LHCN-M2 (cell line): ENCODE measurements at places on chromosomes 2 and 18. TPM values are rescaled to one million over a fixed set of nuclear protein-coding genes. Genes with fewer than 3 reads are reported as not detected.

IL37 gene
- 0.75 TPM in 1 of 2 replicates, not detected in the other for total RNA-seq

CD8B2 gene
- total RNA-seq, result not detected in 2 replicates

CPO gene
- total RNA-seq, result not detected in 2 replicates

DGUOK gene
- 87.3 and 103 TPM in 2 replicates for total RNA-seq

MATN3 gene
- 6.9 and 8.2 TPM in 2 replicates for total RNA-seq

SLC16A14 gene
- total RNA-seq, result 0.11 TPM in 1 of 2 replicates, not detected in the other

SLC5A7 gene
- total RNA-seq, result not detected in 2 replicates

POTEC gene
- not detected in 2 replicates for total RNA-seq

THUMPD2 gene
- total RNA-seq, result 10.5 and 14.0 TPM in 2 replicates

ASB1 gene
- 23.8 and 30.4 TPM in 2 replicates for total RNA-seq

MTCL1 gene
- 16.1 and 19.3 TPM in 2 replicates for total RNA-seq

CRYBA2 gene
- not detected in 2 replicates for total RNA-seq

ABCG8 gene
- not detected in 2 replicates for total RNA-seq

- no peak for DNase-seq
Observed at GRCh38 chr18:79147014-79147413, 77.8 kb downstream of the ATP9B start.

DNA sequence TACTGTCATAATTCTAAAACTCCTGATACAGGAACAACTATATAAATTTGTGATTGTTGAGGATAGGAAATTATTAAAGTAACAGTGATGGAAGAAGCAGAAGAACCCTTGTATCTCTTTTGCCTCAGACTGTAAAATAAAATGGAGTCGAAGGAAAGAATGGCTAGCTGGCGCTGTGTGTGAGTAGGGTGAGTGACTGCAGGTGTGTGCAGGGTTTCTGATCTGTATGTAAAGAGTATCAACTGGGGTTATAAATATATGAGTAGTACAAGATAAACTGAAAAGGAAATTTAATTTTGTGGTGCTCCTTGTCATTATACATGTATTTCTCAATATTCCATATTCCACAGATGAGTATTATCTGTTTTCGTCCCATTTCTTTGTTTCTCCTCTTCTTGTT lies 15.2 kb downstream of the POLI start:
- no peak for DNase-seq

GRCh38 chr2:172083628-172084394 lies 1.5 kb upstream of the DLX1 start:
- DNase-seq, result no peak

DNA sequence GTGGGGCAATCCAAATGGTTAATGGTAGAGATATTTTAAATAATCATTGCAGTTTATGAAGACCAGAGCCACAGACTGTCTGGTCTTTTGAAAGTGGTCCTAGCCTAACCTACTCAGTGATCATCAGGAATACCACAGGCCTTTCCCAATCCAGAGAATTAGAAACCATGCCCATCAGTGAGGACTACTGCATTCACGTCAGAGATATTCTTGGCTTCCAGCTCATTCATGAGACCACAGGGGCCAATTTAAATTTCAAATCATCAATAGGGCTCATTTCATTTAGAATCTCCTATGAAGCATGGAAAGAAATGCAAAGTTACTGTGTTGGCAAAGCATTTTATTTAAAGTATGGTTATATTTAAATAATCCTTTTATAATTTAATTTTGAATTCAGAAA lies 362.3 kb upstream of the KCNJ3 start:
- DNase-seq, result no peak

DNA sequence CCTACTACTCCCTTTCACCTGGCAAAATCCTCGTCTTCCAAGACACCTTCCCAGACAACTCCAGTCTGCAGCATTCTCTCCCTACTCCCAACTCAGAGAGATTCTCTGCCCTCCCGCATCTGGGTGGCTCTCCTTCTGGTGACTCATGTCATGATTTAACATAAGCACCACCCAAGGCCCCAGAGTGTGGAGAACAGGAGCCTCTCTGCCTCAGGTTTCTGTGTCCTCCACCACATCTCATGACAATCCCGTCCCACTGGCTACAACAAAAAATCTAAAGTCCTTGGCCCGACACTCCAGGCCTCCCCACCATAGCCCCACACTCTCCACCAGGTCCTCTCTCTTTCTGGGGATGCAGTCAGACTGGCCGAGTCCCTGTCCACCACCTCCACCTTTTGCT lies 197.1 kb downstream of the BCL11A start:
- no peak for DNase-seq

GRCh38 chr18:60935041-60935910 lies 398.0 kb upstream of the CDH20 start:
- peak; percentile 73 for DNase-seq

- no peak for DNase-seq
Observed at GRCh38 chr18:13281406-13281805, 62.8 kb downstream of the LDLRAD4 start.

GRCh38 chr2:169828141-169828811 lies 1.0 kb downstream of the UBR3 start:
- DNase-seq, result peak; percentile 36

- peak; percentile 68 for DNase-seq
Observed at GRCh38 chr2:191593622-191594385, 84.1 kb upstream of the NABP1 start.

- no peak for DNase-seq
Observed at GRCh38 chr2:241893265-241893664, 23.7 kb downstream of the RTP5 start.

- no peak for DNase-seq
Observed at GRCh38 chr2:187263675-187264560, 184.1 kb downstream of the CALCRL start.

- no peak for DNase-seq
Observed at GRCh38 chr18:75154997-75155396, 53.9 kb downstream of the PTGR3 start.

DNA sequence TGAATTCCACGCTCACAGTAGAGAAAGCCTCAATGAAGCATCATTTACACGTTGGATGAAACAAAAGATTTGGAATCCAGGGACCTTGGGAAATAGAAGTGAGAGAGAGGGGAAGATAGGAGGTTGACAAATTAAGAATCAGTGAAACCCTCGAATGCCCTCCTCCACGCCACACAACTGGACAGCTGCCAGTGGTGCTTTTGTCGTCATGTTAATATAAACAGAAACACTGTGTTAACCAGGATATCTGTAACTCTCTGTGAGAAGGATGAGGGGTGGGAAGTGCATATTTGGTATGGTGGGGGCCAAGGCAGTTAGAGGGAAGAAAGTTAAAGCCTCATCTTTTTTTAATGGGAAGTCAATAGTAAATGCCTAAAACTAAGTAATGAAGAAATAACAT lies 108.7 kb downstream of the GFPT1 start:
- DNase-seq, result peak; percentile 25

DNA sequence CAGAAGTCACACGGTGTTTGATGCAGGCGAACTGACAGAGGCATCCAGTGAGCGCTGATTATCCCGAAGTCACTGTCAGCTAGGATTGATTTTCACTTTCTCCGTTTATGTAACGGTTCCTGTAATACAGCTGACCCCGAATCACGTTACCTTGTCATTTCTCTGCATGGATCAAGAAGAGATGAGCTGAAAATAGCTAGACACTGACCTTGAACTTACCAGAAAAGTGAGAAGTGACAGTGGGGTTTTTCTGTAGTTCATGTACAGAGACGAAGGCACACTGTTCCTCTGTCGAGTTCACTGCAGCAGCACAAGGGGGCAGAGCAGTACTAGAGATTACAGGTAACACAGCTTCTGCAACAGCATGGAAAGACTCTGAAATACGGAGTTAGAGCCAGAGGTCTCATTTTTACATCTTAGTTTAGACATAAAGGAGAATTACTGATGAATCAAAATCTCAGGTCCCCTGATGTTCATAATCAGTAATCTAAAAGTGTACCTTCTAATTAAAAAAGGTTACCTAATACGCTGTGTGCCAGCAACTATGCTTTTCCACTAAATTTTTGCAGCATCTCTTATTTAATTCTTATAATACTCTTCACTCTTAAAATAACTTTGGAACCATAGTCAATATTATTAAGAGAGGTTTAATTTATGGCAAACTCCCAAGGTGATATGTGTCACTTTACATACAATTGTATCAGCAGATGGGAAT lies 33.1 kb downstream of the ARHGAP15 start:
- peak; percentile 34 for DNase-seq

- DNase-seq, result no peak
Observed at GRCh38 chr2:223729781-223730180, 107.6 kb downstream of the AP1S3 start.

DNA sequence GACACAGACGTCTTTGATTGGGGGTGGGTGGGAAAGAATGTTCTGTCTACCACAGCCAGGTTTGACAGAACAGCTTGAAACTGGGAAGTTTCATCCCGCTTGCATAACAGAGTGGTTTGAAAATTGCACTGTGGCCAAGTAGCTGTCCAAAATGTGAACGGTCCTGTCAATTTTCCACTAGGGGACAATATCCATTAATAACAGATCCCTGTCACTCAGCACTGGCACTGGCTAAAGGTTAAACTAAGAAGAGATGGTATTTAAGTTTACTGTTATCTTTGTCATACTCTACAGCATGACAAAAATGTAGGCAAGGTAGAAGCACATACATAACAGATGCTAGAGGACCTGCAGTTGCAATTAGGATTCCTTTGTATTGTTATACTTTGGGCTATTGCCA lies 55.6 kb upstream of the ACMSD start:
- peak; percentile 50 for DNase-seq

DNA sequence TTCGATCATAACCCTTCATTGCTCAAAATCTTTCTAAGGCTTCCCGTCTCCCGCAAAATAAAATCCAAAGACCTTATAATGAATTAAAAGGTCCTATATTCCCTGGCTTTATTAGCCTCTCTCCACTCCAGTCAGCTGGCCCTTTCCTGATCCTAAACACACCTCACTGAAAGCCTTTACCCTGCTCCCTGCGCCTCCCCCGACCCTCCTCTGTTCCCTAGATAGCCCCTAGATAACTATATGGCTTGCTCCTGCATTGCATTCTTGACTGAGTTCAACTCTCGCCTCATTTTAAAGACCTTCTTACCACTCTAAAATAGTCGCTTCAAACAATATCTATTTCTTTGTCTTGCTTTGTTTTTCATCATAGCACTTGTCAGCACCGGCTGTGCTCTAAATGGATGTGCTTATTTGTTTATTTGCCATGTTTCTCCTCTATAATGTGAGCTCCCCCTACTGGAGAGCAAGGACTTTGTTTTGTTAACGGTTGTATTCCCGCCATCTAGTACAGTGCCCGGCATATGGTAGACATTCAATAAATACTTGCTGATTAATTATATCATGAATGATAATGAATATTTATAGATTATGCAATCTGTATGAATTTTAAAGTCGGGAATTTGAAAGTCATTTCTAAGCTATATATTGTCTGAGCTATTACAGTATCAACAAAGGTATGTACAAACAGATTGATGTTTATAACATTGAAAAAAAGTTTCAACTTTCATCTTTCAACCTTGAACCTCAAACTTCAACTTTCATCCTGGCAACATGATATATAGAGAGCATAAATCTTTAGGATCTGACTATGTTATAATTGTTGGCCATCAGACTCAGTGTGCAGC lies 32.4 kb upstream of the VIT start:
- peak; percentile 83 for DNase-seq

- no peak for DNase-seq
Observed at GRCh38 chr18:23359421-23359820, 93.7 kb upstream of the RIOK3 start.

DNA sequence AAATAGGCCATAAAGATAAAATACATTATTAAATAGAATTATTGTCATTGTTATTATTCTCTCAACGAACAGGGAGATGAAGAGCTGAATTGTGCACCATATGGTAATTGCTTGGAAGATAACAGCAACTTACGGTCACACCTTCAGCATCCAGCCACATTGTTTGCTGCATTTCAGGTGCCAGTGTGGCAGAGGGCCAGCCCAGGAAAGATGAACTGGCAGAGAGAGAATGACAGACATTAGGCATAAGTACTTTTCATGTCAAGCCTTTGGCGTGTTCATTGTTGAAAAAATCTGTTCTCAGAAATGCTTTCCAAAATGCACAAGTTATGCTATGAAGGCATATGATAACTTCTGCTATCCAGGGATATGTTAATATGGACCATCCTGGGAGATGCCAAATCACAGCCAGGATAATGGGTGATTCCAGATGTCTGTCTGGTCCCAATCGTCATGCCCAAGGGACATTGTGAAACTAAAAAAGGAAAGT lies 748.6 kb upstream of the PIK3C3 start:
- no peak for DNase-seq

DNA sequence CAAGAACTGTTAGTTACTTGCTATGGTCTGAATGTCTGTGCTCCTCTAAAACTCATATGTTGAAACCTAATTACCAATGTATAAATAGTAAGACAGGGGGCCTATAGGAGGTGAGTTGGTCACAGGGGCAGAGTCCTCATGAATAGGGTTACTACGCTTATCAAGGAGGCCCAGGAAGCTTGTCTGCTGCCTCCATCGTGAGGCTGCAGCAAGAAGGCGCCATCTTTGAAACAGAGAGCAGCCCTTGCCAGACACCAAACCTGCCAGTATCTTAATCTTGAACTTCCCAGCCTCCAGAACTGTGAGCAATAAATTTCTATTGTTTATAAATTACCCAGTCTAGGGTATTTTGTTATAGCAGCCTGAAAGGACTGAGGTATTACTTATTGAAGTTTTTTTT lies 79.1 kb downstream of the TGIF1 start:
- DNase-seq, result no peak

GRCh38 chr2:32572737-32573136 lies 55.1 kb upstream of the TTC27 start:
- DNase-seq, result no peak

GRCh38 chr18:72375618-72376017 lies 168.5 kb downstream of the CBLN2 start:
- DNase-seq, result peak; percentile 99

DNA sequence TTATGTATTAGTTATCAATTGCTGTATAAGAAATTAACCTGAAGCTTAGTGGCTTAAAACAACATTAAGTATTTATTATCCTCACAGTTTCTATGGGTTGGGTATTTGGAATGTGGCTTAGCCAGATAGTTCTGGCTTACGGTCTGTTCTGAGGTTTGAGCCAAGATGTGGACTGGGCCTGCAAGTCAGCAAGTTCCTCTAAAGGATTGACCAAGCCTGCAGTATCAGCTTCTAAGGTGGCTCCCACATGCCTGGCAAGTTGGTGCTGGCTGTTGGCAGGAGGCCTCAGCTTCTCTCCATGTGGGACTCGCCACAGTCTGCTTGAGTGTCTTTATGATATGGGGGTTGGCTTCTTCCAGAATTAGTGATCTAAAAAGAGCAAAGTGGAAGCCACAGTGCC lies 45.0 kb upstream of the TCF4 start:
- DNase-seq, result no peak

- peak; percentile 81 for DNase-seq
Observed at GRCh38 chr2:238459081-238459629, 32.4 kb downstream of the ASB1 start.
